ENCODE measurements at places on chromosomes 5 and 9.

DNA sequence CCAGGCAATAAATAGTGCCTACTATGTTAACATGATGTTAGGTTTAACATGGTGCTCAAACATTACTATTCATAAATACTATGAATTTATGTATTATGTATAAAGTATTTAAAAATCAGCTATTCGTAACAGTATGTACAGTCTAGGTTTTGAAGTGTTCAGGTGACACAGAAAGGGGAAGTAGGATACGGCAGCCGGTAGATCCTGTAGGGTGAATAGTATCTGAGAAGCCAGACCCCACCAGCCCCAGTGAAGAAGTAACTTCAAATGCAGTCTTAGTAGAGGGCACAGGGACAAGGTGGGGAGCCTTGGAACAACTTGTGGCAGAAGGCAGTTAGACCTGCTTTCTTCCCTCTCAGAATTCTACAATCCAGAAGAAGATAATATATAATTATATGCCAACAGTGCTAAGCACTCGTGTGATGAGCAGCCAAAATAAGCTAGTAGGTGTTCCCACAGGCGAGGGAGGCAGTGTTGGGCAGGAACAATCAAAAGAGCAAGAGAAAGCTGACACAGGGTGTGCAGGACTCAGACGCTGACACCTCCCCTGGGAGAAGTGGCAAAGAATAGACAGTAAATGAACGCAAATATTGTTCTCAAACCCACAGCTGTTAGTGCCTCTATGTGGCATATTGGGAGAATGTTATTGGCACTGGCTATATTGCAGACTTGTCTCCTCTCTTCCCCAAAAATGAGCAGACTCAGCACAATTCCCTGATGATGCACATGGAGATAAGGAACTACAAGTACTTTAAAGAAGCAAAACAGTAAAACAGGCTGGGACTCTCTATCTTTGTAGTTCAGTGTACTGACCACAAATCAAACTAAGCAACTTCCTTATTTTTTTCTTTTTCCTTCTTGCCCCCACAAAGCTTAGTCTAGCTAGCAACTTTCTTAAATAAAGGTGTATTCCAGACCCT lies 4.6 kb downstream of the ZNF367 start:
- ATAC-seq: no peak

DNA sequence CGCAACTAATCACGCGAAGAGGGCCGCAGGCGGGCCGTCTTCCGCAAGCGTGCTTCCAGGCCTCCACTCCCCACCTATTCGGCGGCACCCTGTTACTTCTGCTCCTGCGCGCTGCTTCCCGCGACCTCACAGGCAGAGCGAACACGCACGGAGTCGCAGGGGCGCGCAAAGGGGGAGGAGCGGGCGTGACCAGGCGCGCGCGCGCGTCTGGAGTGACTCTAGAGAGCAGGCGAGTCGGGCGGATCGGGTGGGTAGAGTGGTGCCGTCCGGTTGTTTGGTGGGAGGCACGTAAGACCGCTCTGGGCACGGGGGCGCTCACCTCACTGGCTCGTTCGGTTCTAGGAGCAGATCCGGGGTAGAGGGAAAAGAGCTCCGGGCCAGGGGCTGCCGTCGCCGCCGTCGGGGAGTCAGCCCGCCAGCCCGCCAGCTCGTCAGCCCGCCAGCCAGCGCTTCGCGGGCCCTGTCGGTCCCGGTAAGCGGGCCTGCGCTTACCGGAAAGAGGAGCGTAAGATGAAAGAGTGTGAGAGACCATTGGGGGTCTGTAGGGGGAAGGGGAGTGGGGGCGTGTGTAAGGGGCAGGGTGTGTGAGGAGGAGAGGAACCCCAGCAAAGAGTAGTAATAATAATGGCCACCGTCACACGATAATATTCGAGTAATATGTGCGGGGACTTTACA lies at the start of gene CNOT8:
TSS of gene CNOT8 (plus strand) at position 331 of the 675 bp plus-strand sequence. CDS start 4,652 bp downstream, outside the sequence.
- peak; percentile 91 for ATAC-seq

GRCh38 chr5:179610903-179611265 lies 12.6 kb downstream of the HNRNPH1 start:
- no peak for ATAC-seq

DNA sequence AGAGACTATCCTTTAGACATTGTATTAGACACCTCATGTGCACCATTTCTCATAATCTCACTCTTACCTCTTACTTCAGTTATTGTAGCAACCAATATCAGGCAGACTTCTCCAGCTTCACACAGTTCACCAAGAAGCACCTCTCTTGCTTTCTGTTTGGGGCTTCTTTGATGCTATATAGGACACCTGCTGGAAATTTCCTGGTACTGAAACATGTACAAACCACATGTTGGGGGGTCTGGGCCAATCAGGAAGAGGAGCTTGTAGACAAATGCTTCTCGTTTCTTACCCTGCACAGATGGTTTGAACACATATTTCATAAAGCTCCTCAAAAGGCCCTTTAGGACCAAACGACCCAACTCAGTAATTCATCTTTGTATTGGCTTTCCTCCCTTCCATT lies 212.1 kb downstream of the IZUMO3 start:
- ATAC-seq: no peak

- ATAC-seq: no peak
Observed at GRCh38 chr9:120663380-120663779, 50.9 kb downstream of the MEGF9 start.

Measured in gastroesophageal sphincter (tissue), 4 donors.